ENCODE measurements at places on chromosomes 2 and 18.

DNA sequence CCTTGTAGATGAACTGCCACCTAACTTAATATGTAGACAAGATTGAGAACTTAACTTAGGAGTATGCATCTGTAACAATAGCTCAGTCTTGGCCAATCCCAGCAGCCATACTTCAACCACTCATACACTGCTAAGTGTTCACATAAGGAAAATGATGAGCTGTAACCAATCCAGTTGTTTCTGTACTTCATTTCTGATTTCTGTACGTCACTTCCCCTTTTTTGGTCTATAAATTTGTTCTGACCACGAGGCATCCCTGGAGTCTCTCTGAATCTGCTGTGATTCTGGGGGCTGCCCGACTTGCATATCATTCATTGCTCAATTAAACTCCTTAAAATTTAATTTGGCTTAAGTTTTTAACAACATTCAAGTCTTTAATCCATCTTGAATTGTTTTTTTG is 6.4 kb downstream of the SH3YL1 start:
- no peak for DNase-seq

GRCh38 chr2:235544689-235544969 is 50.8 kb downstream of the AGAP1 start:
- DNase-seq, result no peak

DNA sequence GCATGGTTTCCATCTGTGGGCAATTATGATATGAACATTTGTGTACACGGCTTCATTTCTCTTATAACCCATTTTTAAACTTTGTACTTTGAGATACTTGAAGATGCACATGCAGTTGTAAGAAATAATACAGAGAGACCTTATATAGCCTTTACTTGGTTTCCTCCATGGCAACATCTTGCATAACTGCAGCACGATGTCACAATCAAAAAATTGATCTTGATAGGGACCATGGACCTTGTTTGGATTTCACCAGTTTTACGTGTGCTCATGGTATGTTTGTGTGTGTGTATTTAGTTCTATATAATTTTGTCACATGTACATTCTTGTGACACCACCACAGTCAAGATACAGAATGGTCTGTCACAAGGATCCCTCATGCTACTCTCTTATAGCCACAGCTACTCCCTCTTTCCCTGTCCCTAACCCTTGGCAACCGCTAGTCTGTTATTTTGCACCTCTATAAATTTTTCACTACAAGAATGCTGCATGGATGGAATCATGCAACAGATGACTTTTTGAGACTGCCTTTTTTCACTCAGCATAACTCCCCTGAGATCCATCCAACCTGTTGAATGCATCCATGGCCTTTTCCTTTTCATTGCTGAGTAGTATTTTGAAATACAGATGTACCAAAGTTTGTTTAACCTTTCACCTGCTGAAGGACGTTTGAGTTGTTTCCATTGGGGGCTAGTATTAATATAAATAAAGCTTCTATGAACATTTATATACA is 19.4 kb upstream of the MLPH start:
- no peak for DNase-seq

DNA sequence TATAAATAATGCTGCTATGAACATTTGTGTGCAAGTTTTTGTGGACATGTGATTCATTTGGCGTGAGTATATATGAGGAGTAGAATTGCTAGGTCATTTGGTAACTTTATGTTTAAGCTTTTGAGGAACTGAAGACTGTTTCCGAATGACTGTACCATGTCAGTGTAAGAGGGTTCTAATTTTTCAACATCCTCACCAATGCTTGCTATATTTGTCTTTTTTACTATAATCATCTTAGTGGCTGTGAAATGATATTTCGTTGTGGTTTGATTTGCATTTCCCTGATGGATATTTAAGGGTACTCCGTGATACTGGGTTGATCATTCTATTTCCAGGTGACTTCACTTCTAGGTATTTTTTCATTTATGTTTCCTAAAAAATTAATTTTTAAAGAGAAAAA is 241.1 kb downstream of the BCL2 start:
- DNase-seq, result no peak

GRCh38 chr2:9110893-9111569 is 95.6 kb upstream of the ASAP2 start:
- DNase-seq, result no peak
